ENCODE measurements at places on chromosomes 6 and 20.
A peak's percentile ranks its signal among the peaks of the same experiment; 100 is the strongest.

GRCh38 chr20:20436689-20437088 lies 68.8 kb downstream of the INSM1 start:
- no peak for DNase-seq

- DNase-seq = peak; percentile 10
Measured at GRCh38 chr20:56778765-56779195, 149.7 kb downstream of the TFAP2C start.

DNA sequence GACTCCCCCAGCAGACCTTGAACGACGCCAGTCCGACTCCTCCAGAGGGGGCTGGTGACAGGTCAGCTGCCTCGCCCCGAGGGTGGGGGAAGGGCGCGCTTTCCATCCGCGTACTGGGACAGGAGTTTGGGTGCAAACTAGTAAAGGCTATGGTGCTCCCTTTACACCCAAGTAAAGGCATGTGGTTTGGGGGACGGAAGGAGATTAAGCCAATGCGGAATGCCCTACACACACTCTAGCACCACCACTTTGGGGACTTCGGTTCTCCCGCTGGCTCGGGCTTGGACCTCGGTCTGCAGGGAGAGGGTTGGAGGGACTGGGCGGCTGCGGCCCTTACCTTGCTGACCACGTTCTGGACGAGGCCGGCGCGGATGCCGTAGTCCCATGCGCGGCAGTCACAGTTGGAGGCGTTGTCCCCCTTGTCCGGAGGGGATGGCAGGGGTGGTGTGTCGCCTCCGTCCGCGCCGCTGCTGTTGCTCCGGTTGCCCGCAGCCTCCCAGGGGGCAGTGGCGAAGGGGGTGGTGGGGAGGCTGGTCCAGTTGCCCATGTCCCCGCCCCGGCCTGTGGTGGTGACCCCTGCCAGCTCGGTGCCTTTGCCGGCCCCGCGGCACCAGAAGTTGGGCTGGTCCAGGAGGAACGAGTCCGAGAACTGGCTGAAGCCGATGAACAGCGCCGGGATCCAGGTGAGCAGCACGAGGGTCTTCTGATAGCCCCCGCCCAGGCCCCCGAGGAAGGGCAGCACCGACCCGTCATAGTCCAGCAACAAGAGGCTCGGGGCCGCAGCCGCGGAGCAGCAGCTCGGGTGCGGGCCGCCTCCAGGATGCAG lies 1.1 kb downstream of the SLC22A23 start:
- no peak for DNase-seq

DNA sequence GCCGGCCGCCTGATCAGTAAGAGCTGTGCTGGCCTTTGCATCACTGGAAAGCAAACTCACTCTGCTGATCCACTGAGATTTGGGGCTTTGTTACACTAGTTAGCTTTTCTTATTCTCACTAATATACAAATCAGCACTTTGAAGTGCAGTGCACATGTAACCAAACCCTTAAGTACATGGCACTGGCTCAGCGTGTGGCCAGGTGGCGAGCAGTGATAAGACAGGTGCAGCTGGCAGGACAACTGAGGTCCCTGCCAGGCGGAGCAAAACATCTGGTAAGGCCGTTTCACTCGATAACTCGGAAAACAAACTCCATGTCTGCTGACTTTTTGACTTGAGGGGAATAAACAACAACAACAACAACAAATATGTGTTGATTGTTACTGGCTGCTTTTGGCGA lies 11.0 kb downstream of the GFRA4 start:
- DNase-seq = no peak

DNA sequence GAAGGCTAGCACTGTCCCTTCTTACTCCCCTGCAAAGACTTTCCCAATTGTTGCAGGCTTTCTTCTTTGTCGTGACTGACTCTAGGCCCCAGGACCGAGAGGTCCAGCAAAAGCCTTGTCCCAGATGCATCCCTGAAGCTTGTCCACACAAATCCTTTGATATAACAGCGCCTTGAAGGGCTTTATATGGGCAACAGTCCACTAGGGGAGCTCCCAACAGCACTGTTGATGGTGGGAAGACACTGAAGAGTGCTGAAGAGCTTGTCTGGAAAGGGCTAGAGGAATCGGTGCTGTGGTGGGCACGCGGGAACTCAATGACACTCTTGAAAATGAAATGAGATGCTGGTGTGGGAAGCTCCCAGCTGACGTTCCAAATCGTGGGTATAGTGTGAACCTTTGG lies 316.1 kb upstream of the CDH4 start:
- DNase-seq = no peak

- no peak for DNase-seq
Measured at GRCh38 chr6:111201764-111202163, 114.5 kb downstream of the SLC16A10 start.

- no peak for DNase-seq
Measured at GRCh38 chr6:159085396-159085895, 40.7 kb upstream of the TAGAP start.

- no peak for DNase-seq
Measured at GRCh38 chr20:16360668-16361067, 212.6 kb downstream of the KIF16B start.

GRCh38 chr6:82216549-82216948 lies 31.0 kb downstream of the IBTK start:
- DNase-seq = no peak

DNA sequence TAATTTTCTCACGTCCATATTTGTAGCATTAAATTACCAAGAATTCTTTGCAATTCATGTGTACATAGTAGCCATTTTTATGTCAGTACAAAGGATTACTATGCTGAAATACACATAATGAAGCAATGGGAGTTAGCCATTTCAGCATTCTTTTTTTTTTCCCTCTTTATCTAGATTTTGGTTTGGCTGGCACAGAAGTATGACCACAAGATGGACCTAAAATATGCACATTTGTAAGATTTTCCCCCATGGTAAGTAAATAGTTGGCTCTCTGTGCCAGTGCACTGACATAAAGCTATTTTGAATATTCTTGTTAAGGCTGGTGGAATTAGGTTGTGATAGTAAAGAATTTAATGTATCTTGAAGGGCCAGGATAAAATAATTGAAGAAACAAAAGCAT lies 486.1 kb upstream of the BTBD3 start:
- DNase-seq = peak; percentile 90

DNA sequence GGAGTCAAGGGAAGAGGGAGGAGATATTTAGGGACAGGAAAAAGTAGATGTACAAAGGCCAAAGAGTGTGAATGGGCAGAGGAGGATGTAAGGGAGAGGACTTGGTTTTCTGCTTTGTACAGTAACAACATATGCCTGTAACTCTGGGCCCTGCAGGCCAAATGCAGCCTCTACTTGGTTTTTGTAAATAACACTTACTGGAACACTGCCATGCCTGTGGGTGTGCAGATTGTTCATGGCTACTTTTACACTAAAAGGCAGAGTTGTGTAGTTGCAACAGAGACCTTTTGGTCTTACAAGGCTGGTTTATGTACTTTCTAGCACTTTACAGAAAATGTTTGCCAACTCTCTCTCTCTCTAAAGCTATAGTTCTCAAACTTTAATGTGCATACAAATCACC lies 157.1 kb downstream of the PHACTR1 start:
- no peak for DNase-seq

DNA sequence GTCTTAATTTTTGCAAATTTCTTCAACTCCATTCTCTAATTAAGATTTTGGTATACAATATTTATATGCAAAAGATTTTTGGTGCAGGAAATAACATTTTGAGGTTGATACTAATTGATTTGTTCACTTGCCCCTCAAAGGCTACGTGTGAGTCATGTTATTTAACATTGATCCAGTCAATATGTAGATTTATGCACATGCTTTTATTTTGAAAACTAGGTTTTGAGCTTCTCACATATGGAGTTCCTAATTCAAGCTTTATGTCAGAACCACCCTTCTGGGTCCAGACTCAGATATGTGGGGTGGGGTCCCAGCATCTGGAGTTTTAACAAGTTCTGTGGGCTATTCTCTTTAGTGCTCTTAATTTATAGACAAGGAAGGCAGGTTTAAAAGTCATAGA lies 13.8 kb downstream of the UTRN start:
- no peak for DNase-seq

- no peak for DNase-seq
Measured at GRCh38 chr6:163169521-163169920, 245.0 kb upstream of the QKI start.

DNA sequence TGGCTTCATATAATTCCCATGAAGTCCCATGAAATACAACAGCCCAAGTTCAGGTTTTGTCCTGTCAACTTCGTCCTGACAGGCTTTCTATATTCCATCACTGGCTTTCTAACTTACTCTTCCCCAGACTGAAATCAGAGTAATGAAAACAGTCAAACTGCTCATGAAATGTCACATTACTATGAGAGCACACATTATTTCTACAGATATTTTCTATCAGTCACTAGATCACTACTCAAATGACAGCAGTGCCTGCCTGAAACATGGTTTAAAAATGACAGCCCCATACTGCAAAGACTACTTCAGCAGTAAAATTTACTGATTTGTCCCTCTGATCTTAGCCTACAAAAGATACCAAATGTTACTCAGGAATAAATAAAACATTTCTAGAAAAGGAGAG lies 442.9 kb upstream of the SOX4 start:
- no peak for DNase-seq

GRCh38 chr20:57250607-57251343 lies 15.7 kb downstream of the BMP7 start:
- DNase-seq = no peak

DNA sequence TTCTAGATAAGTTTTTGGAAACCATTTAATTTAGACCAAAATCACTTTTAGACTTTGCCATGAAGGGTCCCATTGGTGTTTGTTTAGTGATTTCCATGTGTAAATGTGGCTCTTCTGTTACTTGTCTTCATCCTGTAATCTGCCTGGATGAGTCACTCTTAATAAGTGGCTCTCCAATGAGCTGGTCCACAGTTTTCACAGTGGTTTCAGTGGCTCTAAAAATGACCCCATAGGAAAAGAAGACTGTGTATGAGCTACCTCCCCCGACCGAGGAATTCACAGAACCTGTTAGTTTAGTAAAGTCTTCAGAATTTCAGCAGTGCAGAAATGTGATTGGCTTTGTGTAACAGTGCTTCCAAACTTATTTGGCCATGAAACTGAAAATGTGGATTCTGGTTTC lies 492.0 kb upstream of the MARCKS start:
- DNase-seq = peak; percentile 42

DNA sequence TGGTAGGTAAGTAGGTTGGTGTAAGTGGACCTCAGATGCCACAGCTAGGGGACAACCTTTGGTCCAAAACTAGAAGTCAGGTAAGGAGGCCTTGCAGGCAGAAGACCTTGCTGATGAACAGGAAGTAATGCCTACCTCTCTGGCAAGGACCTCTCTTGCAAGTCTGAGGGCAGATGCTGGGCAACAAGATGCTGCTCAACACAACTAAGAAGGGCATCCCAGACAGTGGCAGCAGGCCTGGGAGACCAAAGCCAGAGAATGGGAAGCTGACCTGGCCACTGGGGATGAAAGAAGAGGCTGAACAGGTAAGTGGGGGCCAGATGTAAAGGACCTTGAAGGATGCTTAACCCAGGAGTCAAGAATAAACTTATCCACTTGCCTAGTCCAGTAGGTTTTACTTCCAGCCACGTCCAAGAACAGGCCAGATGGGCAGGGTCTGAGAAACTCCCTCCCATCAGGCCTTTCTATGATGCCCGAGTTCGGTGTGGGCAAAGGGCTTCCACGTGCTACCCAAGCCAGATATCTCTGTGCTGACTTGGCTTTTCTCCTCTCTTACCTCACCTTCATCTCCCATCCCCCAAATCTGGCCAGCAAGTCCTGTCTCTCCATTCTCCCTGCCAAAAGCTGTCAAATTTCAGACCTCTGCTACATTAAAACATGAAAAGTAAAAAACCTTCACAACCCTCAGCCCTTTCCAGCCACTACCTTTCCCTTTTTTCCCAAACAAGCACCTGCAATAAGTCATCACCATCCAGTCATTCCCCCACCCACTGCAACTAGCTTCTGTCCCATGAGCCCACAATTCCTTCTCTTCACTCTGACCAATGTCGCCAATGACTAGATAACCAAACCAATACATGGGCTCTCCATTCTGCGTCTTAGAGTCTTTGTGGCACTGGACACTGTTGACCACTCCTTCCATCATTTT lies 11.5 kb upstream of the PLCG1 start:
- no peak for DNase-seq

DNA sequence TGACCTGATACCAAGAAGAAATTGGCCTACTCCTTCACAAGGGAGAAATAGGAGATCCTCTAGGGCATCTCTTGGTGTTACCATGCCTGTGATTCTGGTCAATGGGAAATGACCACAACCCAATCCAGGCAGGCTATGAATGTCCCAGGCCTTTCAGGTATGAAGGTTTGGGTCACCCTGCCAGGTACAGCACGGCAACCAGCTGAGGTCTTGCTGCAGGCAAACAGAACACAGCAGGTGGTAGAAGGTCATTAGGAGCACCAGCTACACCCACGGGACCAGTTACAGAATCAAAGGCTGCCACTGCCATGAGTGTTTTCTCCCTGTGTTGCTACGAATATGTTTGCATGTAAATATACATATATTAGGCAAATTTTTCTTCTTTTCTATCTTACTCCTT lies 202.3 kb downstream of the ERMARD start:
- DNase-seq = no peak

GRCh38 chr6:107806691-107807090 lies 17.4 kb downstream of the SCML4 start:
- no peak for DNase-seq

DNA sequence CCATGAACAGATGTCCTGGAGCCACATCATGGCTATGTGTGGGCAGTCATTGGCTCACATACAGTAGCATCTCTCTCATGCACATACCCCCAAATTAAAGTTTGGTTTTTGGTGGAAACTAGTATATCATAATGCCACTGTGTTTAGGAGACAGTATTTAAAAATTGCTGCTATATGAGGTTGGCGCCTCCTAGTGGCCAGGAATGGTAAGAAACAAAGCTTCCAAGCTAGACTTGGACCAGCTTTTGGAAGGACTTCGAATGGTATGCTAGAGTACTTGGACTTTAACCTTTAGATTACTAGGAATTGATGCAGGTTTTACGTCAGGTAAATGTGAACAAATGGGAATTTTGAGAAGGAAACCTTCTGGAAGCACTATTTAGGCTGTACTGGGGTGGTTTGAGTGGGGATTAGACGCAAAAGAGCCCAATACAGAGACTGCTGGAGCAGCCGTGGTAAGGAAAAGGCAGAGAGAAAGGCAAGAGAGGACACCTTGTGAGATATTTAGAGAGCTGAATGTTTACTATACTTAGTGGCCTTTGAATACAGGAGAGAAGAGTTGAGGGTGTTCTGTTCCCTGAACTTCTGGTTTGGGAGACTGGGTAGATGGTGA lies 23.8 kb downstream of the PRSS35 start:
- peak; percentile 72 for DNase-seq

DNA sequence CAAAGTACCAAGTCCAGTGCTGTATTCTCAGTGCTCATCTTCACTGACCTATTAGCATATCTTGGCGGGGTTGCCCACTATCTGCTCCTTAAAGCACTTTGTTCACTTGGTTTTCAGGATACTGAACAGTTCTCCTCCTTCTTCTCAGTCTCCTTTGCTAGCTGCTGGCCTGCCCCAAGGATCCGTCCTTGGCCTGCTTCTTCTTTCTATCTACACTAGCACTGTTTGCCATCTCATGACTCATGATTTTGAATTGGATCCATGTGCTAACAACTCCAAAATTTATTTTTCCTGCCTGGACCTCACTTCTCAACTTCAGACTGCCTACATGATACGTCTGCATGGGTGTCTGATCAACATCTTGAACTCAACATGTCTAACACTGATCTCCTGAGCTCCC lies 15.5 kb downstream of the TPD52L1 start:
- peak; percentile 86 for DNase-seq

- DNase-seq = no peak
Measured at GRCh38 chr6:136304410-136304809, 14.8 kb upstream of the BCLAF1 start.
